Activated naive CD4-positive, alpha-beta T cell (primary cell): ENCODE measurements at places on chromosomes 6 and 20.

- no peak for DNase-seq
Observed at GRCh38 chr6:64445038-64445437, 809.4 kb downstream of the PHF3 start.

- DNase-seq, result no peak
Observed at GRCh38 chr6:98560418-98560817, 274.0 kb upstream of the POU3F2 start.

DNA sequence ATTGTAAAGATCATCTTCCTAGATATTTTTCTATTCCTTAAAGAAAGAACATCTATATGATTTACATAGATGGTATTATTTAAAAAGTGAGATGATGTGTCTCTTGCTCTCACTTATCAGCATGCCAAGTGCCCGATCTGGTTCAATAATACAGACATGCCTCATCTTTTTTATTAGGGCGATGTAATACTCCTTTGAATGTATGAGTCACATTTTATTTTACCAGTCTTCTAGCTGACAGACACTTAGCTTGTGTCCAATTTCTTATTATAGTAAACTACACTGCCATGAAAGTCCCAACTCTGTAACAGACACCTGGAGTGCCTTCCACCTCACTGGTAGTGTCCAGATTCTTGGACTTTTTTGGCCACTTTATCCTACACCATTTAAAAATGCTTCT, 586.6 kb upstream of the BTBD3 start:
- no peak for DNase-seq

DNA sequence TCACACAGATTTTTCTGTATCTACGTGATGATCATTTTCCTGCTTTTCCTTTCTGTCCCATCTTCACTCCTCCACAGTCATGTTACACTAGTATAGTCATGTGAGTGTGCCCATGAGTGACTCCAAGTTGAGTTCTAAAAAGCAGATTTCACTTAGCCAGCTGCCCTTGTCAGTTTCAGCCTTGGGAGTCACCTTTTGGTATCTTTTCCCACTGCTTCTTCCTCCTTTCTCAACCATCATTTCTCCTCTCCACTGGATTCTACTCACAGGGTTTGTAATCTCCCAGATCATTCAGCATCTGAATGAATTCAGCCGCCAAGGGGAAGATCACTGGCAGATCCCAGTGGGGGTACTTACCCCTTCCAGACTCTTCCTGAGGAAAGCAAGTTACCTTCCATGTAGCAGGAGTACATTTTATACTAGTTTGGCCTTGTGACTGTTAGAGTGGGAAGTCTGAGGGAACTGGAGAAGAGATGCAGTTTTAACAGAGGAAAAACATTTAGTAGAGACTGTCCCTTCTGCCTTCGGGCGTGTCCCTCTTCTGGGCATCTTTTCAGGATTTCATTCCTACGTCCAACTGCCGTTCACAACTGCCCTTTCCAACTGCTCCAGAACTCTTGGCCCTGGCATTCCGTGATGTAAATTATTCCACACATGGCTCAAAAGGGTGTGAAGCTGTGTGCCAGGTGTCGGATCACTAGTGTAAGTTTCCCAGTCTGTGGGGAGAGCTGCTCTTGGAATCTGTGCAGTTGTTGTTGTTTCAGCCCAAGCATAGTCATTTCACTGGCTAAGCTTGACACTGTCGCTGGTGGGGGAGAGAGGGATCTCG, 38.9 kb downstream of the BICRAL start:
- DNase-seq, result no peak

- no peak for DNase-seq
Observed at GRCh38 chr6:135004399-135004798, 50.2 kb downstream of the HBS1L start.

DNA sequence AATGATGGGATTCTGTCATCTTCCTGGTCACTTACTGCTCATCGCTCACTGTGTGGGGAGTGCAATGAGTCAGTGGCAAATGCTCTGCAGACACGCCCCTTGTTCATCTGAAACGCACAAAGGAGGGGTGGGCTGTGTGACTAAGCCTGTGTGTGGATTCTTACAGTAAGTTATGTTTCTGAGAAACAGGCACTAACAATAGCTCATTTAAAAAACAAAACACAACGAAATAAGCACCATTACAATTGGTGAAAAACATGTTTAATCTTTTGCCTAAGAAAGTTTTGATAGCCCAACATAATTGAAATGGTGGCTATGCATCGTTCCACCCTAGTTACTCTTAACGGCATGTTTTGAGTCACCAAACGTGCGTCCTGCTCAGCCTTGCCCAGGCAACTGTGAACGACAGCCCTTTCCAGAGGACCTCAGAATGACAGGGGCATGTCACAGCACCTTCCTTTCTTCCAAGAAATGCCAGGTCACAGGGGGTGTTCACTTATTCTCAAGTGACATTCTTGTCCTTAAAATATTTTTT, 118.4 kb upstream of the SGK1 start:
- peak; percentile 10 for DNase-seq

GRCh38 chr6:50873167-50873566, 54.5 kb downstream of the TFAP2B start:
- DNase-seq, result no peak
